ENCODE measurements at places on chromosomes 6 and 20. TPM values are rescaled to one million over a fixed set of nuclear protein-coding genes. Genes with fewer than 3 reads are reported as not detected.

Gene DEF6
- total RNA-seq: 206 TPM

Gene FOXF2
- not detected for total RNA-seq

Gene EDN1
- 0.57 TPM for total RNA-seq

Gene NTSR1
- not detected for total RNA-seq

Gene EMILIN3
- total RNA-seq: not detected

Gene LPIN3
- total RNA-seq: 0.16 TPM

Gene IYD
- not detected for total RNA-seq

Gene DDX27
- total RNA-seq: 87.5 TPM

- H3K27ac ChIP-seq: no peak overlapping the region
- H3K27me3 ChIP-seq: peaks cover 14% of the 10 kb centered on the region
- no peak for DNase-seq
- peaks cover 7% of the 10 kb centered on the region for H3K36me3 ChIP-seq
- no peak overlapping the region for H3K4me3 ChIP-seq
Observed at GRCh38 chr20:41360831-41361756, 5.5 kb downstream of the EMILIN3 start.

GRCh38 chr6:157486572-157486971, 105.6 kb downstream of the ZDHHC14 start:
- H3K4me3 ChIP-seq: peak overlapping the region; percentile 77
- no peak for DNase-seq
- no peaks in the 10 kb centered on the region for H3K36me3 ChIP-seq
- peak overlapping the region; percentile 59 for H3K27ac ChIP-seq

DNA sequence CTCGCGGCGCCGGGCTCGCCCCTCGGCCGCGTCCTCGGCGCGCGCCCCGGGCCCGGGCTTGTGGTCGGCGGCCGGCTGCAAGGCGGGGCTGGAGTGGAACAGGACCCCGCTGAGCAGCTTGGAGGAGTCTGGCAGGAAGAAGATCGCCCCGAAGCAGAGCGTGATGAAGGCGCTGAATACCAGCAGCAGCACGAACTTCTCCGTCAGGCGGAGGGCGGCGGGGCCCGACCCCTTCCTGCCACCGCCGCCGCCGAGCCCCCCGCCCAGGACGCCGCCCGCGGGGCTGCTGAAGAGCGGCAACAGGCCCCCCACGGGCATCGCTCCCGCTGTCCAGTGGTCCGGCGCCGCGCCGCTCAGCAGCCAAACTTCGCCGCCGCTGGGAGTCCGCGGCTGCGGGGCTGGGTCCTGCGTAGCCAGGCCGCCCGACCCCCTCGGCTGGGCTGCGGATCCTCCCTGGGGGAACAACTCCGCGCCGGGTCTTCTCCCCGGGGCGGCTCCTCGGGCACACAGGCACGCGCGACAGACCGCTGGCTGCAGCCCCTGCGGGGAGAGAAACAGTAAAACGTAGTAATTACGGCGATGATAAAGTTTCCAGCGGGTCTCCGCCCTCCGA, 707 bp downstream of the MAN1A1 start:
- peak overlapping the region; percentile 89 for H3K27ac ChIP-seq
- no peaks in the 10 kb centered on the region for H3K27me3 ChIP-seq
- peak overlapping the region; percentile 95 for H3K4me3 ChIP-seq
- peaks cover 28% of the 10 kb centered on the region for H3K4me1 ChIP-seq
- H3K36me3 ChIP-seq: no peaks in the 10 kb centered on the region
- peak; percentile 26 for DNase-seq

DNA sequence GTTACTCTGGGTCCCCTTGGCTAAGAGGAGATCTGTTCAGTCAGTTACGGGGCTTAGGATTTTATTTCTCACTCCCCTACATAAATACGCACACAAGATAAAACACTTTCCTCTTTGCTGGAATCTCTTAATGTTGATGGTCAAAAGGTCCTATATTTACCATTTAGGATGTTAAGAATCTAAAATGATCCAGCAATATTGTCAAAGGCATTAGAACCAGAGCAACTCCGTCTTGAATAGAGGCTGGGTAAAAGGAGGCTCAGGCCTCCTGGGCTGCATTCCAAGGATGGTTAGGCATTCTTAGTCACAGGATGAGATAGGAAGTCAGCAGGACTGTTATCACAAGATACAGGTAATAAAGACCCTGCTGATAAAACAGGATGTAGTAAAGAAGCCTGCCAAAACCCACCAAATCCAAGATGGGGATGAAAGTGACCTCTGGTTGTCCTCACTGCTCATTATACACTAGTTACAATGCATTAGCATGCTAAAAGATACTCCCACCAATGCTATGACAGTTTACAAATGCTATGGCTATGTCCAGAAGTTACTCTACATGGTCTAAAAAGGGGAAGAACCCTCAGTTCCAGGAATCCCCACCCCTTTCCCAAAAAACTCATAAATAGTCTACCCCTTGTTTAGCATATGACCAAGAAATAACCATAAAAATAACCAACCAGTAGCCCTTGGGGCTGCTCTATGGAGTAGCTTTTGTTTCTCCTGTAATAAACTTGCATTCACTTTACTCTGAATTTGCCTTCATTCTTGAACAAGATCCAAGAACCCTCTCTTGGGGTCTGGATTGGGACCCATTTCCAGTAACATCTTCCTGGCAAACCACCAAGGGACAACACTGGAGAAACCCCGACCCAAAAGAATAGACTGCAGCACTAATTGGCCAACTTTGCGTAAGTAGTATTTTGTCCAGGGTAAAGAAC, 107.5 kb downstream of the DTNBP1 start:
- peaks cover 2% of the 10 kb centered on the region for H3K36me3 ChIP-seq
- DNase-seq: no peak
- H3K27ac ChIP-seq: no peak overlapping the region
- no peaks in the 10 kb centered on the region for H3K27me3 ChIP-seq
- H3K4me1 ChIP-seq: peaks cover 25% of the 10 kb centered on the region
- no peak overlapping the region for H3K4me3 ChIP-seq

GRCh38 chr6:34099878-34100277, 46.0 kb downstream of the GRM4 start:
- peaks cover 65% of the 10 kb centered on the region for H3K27me3 ChIP-seq
- no peak overlapping the region for H3K4me3 ChIP-seq
- peaks cover 2% of the 10 kb centered on the region for H3K4me1 ChIP-seq
- H3K27ac ChIP-seq: no peak overlapping the region
- peaks cover 12% of the 10 kb centered on the region for H3K36me3 ChIP-seq
- DNase-seq: no peak

DNA sequence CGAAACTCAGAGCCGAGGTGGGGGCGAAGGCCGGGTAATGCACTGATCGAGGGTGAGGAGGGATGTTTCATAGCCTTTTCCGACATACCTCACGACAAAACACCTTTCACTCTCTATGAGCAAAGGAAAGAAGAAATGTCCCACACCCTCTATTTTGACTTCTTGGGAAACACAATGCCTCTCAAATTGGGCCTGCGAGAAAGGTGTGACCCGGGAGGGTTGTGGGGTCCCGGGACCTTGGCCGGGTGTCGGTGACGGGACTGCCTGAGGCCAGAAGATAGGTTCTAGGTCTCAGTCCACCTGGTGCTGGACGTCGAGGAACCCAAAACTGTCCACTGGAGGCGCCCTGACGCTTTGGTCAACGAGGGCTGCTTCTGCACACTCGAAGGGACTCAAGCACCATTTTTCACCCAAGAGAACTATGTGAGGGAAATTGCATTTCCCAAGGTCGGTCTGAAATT, 41.1 kb upstream of the OSTM1 start:
- H3K27ac ChIP-seq: no peak overlapping the region
- peaks cover 39% of the 10 kb centered on the region for H3K4me1 ChIP-seq
- DNase-seq: no peak
- peaks cover 87% of the 10 kb centered on the region for H3K27me3 ChIP-seq
- peak overlapping the region; percentile 89 for H3K4me3 ChIP-seq
- H3K36me3 ChIP-seq: peaks cover 15% of the 10 kb centered on the region

- H3K4me1 ChIP-seq: peaks cover 2% of the 10 kb centered on the region
- H3K27ac ChIP-seq: no peak overlapping the region
- peaks cover 6% of the 10 kb centered on the region for H3K27me3 ChIP-seq
- H3K36me3 ChIP-seq: no peaks in the 10 kb centered on the region
Observed at GRCh38 chr6:104396077-104396476, 463.6 kb downstream of the HACE1 start.

DNA sequence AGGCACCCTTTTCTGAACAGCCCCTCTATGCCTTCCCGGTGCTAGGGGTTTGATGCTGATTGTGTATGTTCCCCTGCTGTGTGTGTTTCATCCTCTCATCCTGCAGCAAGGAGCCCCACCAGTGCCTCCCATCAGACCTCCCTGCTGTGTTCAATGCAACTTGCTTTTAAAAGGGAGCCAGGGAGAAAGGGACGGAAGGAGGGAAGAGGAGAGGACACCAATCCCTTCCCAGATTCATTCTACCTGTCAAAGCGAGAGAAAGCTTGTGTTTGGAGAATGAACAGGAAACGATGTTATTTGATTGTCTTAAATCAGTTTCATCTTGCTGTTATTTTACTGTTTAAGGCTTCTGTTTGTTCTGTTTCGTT, 259.2 kb downstream of the ADGB start:
- peaks cover 6% of the 10 kb centered on the region for H3K27me3 ChIP-seq
- peak overlapping the region; percentile 63 for H3K4me3 ChIP-seq
- DNase-seq: no peak
- H3K36me3 ChIP-seq: no peaks in the 10 kb centered on the region
- H3K4me1 ChIP-seq: peaks cover 6% of the 10 kb centered on the region

DNA sequence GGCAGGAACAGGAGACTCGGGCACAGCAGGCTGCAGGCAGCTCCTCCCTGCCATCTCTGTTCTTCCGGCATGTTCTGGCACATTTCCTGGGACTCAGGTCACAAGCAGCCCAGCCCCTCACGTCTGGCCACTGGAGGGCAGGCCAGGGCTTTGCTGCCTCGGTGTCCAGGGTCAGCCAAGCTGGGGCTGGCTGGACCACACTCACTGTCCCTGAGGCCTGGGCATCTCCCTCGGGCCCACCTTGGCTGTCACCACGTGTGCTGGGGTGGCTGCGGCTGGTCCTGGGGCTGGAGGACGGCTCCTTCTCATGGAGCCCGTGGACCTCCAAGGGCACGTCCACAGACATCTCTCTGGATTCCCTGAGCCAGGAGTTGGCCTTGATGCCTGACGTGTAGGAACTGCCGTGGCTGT, 18.5 kb downstream of the FRMD1 start:
- H3K4me3 ChIP-seq: no peak overlapping the region
- no peak for DNase-seq
- H3K27ac ChIP-seq: no peak overlapping the region
- H3K27me3 ChIP-seq: no peaks in the 10 kb centered on the region
- no peaks in the 10 kb centered on the region for H3K36me3 ChIP-seq
- H3K4me1 ChIP-seq: peaks cover 3% of the 10 kb centered on the region

DNA sequence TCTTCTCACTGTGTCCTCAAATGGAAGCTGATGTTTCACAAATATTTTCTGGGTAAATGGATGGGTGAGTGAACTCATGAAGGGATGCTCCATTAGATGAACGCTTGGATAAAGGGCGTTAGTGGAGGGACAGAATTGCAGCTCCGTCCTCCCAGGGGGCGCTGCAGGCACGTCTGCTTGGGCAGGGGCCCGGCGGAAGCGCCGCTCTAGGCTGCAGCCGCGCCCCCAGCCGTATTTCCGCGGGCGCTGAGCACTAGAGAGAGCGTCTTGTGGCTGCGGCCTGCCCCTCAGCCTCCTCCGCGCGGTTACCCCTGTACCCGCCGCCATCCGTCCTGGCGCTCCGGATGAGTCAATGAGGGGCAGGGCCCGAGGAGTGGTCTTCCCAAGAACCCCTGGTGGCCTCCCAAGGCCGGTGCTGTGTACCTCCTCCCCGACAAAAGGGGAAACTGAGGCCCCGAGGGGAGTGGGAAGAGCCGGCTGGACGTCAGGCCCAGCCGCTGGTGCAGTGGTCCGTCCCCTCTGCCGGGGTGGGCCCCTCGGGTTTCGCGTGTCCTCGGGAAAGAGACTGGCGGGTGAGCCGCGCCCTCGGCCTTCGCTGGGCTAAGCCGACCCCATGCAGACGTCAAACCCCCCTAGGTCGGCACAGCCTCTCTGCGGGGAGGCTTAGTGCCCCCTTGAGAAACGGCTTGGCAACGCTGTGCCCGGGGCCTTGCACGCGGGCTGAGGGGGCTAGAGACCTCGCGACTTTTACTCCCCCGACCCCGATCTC, 11.5 kb upstream of the SNHG17 start:
- peak; percentile 91 for DNase-seq
- peaks cover 27% of the 10 kb centered on the region for H3K4me1 ChIP-seq
- H3K27me3 ChIP-seq: no peaks in the 10 kb centered on the region

GRCh38 chr20:41100001-41100480, 37.3 kb upstream of the PLCG1 start:
- peaks cover 9% of the 10 kb centered on the region for H3K4me1 ChIP-seq
- H3K27me3 ChIP-seq: no peaks in the 10 kb centered on the region
- H3K36me3 ChIP-seq: peaks cover 17% of the 10 kb centered on the region
- peak overlapping the region; percentile 53 for H3K27ac ChIP-seq
- no peak for DNase-seq

DNA sequence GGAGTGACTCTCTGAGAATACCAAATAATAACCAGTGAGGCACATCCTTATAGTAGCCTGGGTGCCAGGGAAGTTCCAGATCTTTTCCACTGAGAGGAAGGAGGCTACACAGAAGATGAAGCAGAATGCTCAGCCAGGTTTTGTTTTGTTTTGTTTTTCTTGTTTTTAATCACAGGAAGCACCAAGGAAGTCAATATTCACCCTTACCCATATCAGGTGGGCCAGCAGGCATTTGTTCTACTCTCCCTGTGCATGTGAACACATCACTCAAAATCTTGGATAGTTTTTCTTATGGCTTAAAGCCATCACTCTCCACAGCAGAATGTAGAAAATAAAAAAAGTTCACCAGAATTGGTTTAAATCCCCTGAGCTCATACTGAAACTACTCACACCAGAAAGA, 10.5 kb downstream of the SLC17A1 start:
- H3K27me3 ChIP-seq: peaks cover 13% of the 10 kb centered on the region
- no peak overlapping the region for H3K4me3 ChIP-seq

DNA sequence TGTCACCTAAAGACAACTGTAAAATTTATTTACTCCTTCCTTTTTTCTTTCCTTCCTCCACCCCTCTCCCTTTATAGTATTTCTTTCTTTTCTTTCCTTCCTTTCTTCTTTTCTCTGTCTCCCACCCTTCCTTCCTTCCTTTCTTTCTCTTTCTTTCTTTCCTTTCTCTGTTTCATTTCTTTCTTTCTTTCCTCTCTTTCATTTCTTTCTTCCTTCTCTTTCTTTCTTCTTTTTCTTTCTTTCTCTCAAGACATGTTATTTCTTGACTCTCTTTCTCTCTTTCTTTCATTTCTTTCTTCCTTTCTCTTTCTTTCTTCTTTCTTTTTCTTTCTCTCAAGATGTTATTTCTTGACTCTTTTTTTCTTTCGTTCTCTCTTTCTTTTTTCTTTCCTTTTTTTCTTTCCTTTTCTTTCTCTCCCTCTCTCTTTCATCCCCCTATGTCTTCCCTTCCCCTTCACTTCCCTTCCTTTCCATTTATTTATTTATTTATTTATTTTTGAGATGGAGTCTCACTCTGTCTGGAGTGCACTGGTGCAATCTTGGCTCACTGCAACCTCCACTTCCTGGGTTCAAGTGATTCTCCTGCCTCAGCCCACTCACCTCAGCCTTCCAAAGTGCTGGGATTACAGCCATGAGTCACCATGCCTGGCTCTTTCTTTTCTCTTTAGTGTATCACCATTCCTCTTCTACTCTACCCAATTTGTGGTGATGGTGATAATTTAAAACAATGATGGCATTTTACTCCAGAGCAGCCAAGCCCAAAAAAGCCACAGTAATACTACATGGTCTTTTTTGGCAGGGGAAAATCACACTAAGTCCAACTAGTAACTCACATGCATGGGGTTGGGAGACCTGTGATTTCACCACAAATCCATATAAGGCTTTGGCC, 188.2 kb downstream of the ADGRG6 start:
- H3K27me3 ChIP-seq: peaks cover 24% of the 10 kb centered on the region
- no peak for DNase-seq
- no peaks in the 10 kb centered on the region for H3K36me3 ChIP-seq

GRCh38 chr6:33971580-33971979, 167.8 kb upstream of the MLN start:
- DNase-seq: no peak
- H3K36me3 ChIP-seq: peaks cover 2% of the 10 kb centered on the region
- no peak overlapping the region for H3K27ac ChIP-seq
- H3K4me3 ChIP-seq: no peak overlapping the region

Data from T-helper 17 cell (primary cell).